A549 (cell line): ENCODE measurements at places on chromosomes 3 and 15.

- no peak for DNase-seq
These were observed 427.9 kb upstream of the AGTR1 start for GRCh38 chr3:148269816-148270215.

DNA sequence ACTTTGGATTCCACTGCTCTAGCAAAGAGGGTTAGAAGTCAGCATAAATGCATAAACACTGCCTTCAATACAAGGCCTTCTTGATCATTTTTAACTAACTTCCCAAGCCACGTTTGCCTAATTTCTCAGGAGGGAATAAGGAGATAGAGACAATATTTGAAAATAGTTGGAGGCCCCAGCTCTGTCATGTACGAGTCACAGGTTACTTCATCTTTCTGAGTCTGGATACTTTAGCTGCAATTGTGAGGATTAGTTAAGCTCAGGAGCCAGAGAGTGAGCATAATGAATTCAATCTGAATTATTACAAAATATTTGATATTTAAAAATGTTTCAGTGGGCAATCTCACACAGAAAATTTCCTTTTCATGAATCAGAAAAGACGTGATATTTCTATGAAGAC, 298.9 kb downstream of the SHOX2 start:
- DNase-seq, result no peak

- DNase-seq, result peak; percentile 39
These were observed 115.6 kb downstream of the EOMES start for GRCh38 chr3:27606537-27606936.

- no peak for DNase-seq
These were observed 473.6 kb downstream of the FOXP1 start for GRCh38 chr3:71109977-71110285.

- DNase-seq, result no peak
These were observed 224.2 kb downstream of the CNTN3 start for GRCh38 chr3:74390121-74390877.

GRCh38 chr15:49424954-49425353, 1.9 kb downstream of the FGF7 start:
- no peak for DNase-seq

DNA sequence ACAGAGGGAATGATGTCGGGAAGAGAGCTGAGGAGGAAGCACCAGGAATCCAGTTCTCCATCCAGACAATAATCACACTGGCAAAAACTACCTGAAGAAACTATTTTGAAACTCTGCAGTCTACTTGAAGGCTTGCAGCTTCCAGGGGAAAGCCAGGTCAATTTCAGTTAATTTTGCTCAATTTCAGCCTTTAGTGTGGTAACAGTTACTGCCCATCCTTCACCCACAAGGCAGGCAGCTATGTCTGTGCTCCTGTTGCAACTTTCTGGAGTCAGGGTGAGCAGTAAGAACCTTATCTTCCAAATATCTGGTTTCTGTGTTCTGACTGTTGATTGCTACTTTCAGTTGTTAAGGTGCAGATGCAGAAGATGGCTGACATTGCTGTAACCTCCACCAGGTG, 221.7 kb downstream of the ADAMTS17 start:
- no peak for DNase-seq

DNA sequence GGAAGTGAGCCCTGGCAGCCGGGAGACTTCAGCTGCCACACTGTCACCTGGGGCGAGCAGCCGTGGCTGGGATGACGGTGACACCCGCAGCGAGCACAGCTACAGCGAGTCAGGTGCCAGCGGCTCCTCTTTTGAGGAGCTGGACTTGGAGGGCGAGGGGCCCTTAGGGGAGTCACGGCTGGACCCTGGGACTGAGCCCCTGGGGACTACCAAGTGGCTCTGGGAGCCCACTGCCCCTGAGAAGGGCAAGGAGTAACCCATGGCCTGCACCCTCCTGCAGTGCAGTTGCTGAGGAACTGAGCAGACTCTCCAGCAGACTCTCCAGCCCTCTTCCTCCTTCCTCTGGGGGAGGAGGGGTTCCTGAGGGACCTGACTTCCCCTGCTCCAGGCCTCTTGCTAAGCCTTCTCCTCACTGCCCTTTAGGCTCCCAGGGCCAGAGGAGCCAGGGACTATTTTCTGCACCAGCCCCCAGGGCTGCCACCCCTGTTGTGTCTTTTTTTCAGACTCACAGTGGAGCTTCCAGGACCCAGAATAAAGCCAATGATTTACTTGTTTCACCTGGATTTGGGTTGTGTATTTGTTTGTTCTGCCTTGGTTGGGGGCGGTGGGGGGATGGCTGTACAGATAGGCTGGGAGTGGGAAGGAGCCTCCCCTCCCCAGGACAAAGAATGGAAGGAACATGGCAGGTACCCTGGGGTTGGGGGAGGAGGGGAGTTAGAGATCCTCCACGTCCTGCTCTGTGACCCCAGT, 2.9 kb upstream of the GRM2 start:
- no peak for DNase-seq

DNA sequence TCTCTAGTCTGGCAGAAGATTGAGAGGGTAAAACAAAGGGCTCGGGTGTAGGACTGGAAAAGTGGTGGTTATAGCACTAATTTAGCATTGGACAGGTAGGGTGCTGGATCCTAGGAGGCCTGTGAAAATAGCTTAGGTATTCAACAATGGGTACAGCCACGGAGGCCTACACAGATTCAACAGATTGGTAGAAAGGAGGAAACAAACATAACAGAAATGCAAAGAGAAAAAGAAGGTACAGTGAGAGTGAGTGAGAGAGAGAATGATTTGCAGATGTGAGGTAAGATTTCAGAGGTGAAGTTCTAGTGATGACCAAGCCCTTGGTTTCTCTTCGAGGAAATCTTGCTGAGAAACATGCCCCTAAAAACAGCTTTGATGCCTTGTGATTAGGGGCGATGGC, 37.9 kb downstream of the ADIPOQ start:
- DNase-seq, result no peak

GRCh38 chr3:129596194-129597086, 10.0 kb downstream of the PLXND1 start:
- DNase-seq, result peak; percentile 44

DNA sequence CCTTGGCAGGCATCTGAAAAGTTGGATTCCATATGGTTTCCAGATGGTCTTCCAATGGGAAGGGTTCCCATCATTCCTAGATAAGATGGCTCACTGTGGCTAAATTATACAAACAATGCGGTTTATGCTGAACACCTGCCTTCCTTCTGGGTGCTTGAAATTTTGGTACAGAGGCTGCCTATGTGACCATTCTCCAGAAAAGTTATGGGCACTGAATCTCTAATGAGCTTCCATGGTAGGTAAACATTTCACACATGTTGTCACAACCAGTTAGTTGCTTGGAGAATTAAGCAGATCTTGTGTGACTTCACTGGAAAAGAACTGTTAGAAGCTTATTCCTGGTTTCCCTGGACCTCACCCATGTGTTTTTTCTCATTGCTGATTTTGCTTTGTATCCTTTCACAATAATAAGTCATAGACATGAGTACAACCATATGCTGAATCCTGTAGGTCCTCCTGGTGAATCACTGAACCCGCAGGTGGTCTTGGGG, 30.1 kb downstream of the PLOD2 start:
- DNase-seq, result no peak

DNA sequence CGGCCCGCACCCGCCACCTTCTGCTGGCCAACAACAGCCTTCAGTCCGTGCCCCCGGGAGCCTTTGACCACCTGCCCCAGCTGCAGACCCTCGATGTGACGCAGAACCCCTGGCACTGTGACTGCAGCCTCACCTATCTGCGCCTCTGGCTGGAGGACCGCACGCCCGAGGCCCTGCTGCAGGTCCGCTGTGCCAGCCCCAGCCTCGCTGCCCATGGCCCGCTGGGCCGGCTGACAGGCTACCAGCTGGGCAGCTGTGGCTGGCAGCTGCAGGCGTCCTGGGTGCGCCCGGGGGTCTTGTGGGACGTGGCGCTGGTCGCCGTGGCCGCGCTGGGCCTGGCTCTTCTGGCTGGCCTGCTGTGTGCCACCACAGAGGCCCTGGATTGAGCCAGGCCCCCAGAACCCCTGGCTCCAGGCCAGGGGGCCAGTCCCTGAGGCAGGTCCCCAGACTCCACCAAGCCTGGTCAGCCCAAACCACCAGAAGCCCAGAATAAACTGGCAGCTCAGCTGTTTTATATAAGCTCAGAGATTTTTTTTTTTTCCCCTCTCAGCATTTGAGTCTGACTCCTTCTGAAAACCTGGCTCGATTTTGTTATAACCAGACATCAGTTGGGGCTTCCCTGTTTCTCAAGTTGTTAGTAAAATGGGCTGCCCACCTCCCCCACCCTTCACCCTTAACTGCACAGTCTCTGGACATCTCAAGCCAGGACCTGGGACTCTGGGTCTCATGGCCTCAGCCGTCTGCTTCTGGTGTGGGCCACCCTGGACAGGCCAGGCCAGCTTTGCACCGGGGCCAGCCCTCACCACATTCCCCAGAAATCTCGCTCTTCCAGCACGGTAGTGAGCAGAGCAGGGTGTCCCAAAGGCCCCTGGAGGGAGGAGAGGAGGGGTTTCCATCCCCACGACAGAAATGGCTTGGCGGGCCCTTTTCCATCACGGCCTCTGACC, 1.6 kb downstream of the GP9 start:
- no peak for DNase-seq

- DNase-seq, result no peak
These were observed 23.0 kb downstream of the CRYGS start for GRCh38 chr3:186520957-186521842.

- no peak for DNase-seq
These were observed 21.0 kb downstream of the MELTF start for GRCh38 chr3:197008436-197009209.

DNA sequence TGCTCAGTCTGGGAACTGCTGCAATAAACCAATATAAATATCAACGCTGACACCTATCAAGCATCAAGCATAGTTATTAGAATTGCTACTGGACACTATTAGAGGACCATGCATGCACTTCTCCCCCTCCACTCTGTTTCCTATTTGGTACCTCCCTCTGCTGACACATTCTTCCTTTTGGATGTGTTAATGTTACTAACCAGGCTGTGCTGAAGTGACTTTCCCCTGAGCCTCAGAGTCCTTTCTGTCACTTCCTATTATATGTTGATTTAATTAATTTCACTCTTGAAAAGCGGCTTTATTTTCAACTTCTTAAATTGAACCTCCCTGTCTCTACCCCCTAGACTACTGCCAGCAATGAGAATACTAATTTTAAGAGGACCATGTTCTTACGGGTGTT, 379.1 kb downstream of the MCTP2 start:
- no peak for DNase-seq

DNA sequence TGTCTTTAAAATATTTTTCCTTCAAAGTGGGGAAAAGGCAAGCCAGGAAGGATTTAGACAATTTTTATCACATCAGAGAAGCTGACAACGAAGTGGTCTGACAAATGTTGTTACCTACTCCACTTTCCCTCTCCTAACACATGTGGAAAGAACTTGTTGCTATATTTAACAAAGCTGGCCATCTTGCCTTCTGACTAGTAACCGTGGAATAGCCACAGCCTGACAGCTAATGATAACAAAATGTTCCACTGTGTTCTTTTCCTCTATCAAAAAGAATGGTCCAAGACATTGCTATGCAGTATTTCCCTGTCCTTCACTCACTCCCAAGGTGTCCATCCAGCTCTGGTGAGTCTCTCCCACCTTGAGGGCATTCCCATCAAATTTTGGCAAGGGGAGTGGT, 481.4 kb upstream of the THBS1 start:
- DNase-seq, result no peak

DNA sequence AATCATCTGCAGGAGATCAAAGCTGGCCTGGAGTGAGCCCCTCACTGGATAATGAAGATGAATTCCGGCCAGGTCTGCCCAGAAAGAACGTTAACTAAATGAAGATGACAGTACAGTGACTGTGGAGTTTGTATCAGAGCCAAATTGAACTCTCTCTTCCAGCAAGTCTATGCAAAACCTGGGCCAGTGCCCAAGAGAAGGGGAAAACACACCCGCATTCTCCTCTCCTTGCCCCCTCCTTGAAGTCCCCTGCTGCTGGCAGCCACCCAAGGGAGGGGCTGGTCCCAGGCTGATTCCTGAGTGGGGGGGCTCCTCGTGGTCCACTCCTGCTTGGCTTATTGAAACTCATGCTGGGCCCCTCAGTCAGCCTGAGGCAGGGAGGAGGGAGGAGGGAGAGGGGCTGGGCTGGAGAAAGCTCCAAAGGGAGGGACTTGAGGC, 155.7 kb downstream of the RAB11A start:
- DNase-seq, result no peak

DNA sequence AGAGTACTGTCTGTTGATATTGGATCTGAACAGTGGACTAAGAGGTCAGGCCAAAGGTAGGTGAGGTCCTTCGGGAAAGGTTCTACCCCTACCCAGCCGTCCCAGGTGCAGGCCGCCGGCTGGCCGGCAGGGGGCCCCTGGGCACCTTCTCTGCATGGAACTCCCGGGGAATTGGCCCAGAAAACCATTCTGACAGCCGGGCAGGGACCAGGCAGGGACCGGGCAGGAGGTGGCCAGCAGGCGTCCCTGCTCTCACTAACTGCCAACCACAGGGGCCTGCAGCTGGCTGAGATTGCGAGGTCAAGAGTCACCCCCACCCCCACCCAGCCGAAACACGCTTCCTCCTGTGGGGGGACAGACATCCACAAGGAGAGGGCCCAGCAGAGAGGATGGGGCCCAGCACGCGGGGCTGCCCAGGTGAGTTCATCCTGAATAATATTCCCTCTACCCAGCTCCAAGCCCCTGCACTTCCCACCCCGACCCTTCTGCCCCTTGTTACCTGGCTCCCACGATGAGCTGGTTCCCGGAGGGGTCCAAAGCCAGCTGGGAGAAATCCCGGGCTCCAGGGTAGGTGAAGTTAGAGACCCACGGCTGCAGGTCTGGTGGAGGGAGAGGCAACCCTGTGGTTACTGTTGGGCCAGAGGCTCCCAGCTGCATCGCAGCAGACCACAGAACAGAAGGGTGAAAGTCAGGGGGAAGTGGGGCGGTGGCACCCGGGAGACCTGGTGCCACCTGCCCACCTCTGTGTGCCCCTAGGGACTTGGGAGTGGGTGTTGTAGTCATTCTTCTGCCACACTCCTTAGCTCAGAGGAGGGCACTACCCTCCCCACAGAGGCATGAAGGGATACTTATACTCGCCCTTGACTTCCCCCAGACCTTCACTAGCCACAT, 84.4 kb downstream of the SEMA5B start:
- DNase-seq, result peak; percentile 94

- no peak for DNase-seq
These were observed 8.6 kb downstream of the TLE3 start for GRCh38 chr15:70088887-70089691.

DNA sequence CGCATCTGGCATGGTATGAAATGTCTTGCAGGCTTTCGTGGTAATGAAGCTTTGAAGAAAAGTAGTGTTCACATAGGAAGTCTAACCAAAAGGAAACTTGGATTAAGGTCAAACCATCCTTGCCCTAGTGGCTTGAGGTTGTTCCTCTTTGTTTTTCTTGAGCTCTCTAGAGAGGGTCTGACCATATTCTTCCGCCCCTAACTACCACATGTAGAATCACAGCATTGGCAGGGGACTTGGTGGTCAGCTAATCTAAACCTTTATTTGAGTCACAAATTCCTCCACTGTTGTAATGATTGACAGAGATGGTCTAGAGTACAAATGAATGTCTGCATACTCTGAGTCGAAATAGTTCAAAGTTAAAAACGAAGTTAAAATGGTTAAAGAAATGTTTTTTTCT, 39.1 kb upstream of the PHLDB2 start:
- DNase-seq, result no peak

- DNase-seq, result peak; percentile 13
These were observed 8.8 kb downstream of the KLF15 start for GRCh38 chr3:126348308-126348920.

GRCh38 chr15:44081026-44082013, 113.8 kb downstream of the FRMD5 start:
- no peak for DNase-seq
